ENCODE measurements at places on chromosomes 2 and 18.

DNA sequence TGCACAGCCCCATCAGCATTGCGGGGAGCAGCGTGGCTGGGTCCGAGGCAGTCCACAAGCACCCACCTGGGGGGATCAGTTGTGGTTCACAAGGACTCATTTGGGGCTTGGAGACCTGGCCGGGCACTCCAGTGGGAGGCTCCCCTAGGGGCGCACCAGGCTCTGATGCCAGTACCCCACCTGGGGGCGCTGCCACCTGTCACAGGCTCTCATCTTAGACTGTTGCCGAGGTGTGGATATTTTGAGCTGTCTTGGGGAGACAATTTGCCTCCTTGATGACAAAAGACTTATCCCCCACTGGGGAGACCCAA lies 3.0 kb downstream of the ADRA2B start:
- no peak for DNase-seq

- DNase-seq: no peak
These were observed 33.9 kb downstream of the SNORC start for GRCh38 chr2:232903989-232904388.

DNA sequence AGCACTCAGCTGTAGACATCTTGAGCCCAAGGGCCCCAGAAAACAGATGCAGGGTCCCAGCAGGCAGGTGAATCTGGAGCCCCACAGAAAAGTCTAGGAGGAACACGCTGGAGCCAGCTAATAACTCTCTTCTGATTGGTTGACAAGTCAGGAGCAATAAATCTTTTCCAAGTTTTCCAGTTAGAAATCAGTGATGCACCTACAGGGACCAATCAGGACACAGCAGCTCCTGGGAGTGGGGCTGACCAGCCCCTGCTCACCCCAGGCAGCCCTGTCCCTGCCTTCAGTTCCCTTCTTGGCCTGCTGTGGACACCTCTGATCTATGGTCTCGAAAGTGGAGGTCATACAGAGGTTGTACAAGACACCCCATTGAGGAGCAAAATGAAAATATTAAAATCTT lies 75.7 kb downstream of the KCNF1 start:
- DNase-seq: no peak

- DNase-seq: no peak
These were observed 34.5 kb upstream of the CCNYL1 start for GRCh38 chr2:207676827-207677354.

GRCh38 chr2:105795575-105795934 lies 50.8 kb downstream of the NCK2 start:
- DNase-seq: no peak

- DNase-seq: no peak
These were observed 216.3 kb upstream of the ITGA4 start for GRCh38 chr2:181240844-181241243.

DNA sequence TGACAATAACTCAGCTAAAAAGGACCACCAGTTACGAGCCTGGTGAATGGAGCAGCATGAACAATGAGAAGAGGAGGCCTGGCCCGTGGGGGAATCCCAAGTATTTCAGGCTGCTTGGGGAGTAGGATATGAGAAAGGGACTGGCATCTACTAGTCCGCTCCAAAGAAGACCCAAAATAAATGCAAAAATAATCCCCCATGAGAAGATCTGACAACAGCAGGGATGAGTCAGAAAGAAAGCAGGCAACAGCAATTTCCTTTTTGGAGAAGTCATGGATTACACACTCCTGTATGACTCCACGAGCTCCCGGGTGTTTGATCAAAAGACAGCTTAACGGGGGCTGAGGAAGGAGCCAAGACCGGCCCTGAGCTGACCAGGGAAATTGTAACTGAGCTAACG lies 111.4 kb downstream of the SOX11 start:
- no peak for DNase-seq

GRCh38 chr2:85430752-85431569 lies 12.4 kb downstream of the SH2D6 start:
- DNase-seq: no peak

DNA sequence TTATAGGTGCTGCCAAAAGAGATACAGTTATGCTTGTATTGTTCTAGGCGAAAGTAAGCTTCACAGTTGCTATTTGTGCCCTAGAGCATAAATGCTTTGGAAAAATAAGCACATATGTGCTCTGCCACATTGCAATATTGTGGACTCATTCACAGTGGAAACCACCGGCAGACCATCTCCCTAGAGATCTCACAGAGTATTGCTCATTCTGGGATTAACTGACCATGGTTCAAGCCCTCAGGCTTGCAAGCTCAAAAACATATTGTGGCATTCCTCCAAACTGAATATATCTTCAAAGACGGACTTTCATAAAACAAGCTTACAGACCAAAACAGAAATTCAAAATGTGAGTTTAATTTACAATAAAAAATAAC lies 158.2 kb upstream of the CCDC150 start:
- no peak for DNase-seq

Data from suppressor macrophage treated with lipopolysaccharide for 4 hours (primary cell).